Astrocyte (in vitro differentiated cells and primary cell): ENCODE measurements at places on chromosomes 1 and 21. TPM values are rescaled to one million over a fixed set of nuclear protein-coding genes. Genes with fewer than 3 reads are reported as not detected.

The CXADR gene
- 20.2 and 30.6 TPM in 2 replicates for total RNA-seq

DNA sequence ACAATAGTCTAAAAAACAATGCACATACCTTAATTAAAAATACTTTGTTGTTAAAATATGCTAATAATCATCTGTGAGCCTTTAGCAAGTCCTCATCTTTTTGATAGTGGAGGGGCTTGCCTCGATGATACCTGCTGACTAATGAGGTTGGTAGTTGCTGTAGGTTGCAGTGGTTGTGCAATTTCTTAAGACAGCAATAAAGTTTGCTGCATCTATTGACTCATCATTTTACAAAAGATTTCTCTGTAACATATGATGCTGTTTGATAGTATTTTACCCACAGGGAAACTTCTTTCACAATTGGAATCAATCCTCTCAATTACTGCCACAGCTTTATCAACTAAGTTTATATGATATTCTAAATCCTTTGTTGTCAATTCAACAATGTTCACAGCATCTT, 7.6 kb downstream of the C1orf87 start:
- H3K4me1 ChIP-seq: peaks cover 13% of the 10 kb centered on the region
- H3K27me3 ChIP-seq: no peaks in the 10 kb centered on the region
- H3K4me3 ChIP-seq: no peak overlapping the region
- peak; percentile 16 for DNase-seq

- no peak overlapping the region for H3K27ac ChIP-seq
- no peaks in the 10 kb centered on the region for H3K27me3 ChIP-seq
- no peaks in the 10 kb centered on the region for H3K4me1 ChIP-seq
- DNase-seq: no peak
- no peaks in the 10 kb centered on the region for H3K36me3 ChIP-seq
Measured at GRCh38 chr1:101902199-101902598, 94.5 kb downstream of the OLFM3 start.

GRCh38 chr1:244969355-244970235, 105.3 kb upstream of the HNRNPU start:
- H3K4me3 ChIP-seq: peak overlapping the region; percentile 62
- no peaks in the 10 kb centered on the region for H3K27me3 ChIP-seq
- H3K36me3 ChIP-seq: no peaks in the 10 kb centered on the region
- peaks cover 24% of the 10 kb centered on the region for H3K4me1 ChIP-seq
- peak overlapping the region; percentile 97 for H3K27ac ChIP-seq

DNA sequence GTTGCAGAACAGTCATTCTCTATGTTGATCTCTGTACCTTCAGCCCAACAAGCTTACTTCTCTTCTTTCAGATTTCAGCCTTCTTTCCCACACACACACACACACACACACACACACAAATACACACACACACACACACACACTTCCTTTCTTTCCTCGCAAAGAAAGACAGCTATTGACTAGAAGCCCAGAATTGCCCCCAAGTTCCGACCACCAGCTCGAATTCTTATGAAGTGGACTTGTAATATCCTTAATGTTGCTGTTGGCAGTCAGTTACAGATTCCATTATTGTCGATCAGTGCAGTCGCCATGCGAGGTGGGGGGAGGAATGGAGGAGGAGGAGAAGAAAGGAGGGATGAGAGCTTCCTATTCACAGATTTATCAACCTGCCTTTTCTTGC, 125.5 kb downstream of the CLEC20A start:
- H3K4me1 ChIP-seq: peaks cover 11% of the 10 kb centered on the region
- H3K36me3 ChIP-seq: no peaks in the 10 kb centered on the region
- no peaks in the 10 kb centered on the region for H3K27me3 ChIP-seq
- H3K27ac ChIP-seq: peak overlapping the region; percentile 32
- peak; percentile 70 for DNase-seq

- H3K27me3 ChIP-seq: no peaks in the 10 kb centered on the region
- no peak overlapping the region for H3K27ac ChIP-seq
- DNase-seq: no peak
Measured at GRCh38 chr21:44471996-44472395, 16.7 kb downstream of the LRRC3 start.
